ENCODE measurements at places on chromosomes 3 and 15. TPM values are rescaled to one million over a fixed set of nuclear protein-coding genes. Genes with fewer than 3 reads are reported as not detected.
A peak's percentile ranks its signal among the peaks of the same experiment; 100 is the strongest.

GPR87 gene
- 0.62 TPM for total RNA-seq

GRCh38 chr15:61031532-61031931 is 197.6 kb downstream of the RORA start:
- H3K4me3 ChIP-seq = no peak overlapping the region
- no peaks in the 10 kb centered on the region for H3K4me1 ChIP-seq
- H3K36me3 ChIP-seq = no peaks in the 10 kb centered on the region

DNA sequence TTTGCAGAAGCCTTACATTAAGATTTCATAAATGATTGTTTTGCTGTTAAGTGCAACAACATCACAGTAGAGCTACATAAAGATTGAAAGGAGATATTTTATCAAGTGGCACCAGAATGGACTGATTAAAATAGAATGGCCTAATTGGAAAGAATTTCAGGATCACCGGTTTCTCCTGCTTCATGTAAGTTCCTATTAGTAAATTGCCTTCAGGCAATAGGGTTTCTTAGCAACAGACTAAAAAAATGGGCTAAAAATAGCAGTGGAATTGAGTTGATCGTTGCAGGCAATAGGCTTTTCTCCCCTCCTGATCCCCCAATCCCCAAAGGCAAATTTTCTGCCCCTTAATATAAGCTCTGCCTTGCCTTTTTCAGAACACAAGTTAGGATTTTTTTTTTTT is 917 bp downstream of the LNP1 start:
- H3K27me3 ChIP-seq = peaks cover 2% of the 10 kb centered on the region
- peak overlapping the region; percentile 96 for H3K4me3 ChIP-seq
- H3K4me1 ChIP-seq = peaks cover 56% of the 10 kb centered on the region
- peaks cover 14% of the 10 kb centered on the region for H3K36me3 ChIP-seq

SSR3 gene
- total RNA-seq = 149 TPM

DNA sequence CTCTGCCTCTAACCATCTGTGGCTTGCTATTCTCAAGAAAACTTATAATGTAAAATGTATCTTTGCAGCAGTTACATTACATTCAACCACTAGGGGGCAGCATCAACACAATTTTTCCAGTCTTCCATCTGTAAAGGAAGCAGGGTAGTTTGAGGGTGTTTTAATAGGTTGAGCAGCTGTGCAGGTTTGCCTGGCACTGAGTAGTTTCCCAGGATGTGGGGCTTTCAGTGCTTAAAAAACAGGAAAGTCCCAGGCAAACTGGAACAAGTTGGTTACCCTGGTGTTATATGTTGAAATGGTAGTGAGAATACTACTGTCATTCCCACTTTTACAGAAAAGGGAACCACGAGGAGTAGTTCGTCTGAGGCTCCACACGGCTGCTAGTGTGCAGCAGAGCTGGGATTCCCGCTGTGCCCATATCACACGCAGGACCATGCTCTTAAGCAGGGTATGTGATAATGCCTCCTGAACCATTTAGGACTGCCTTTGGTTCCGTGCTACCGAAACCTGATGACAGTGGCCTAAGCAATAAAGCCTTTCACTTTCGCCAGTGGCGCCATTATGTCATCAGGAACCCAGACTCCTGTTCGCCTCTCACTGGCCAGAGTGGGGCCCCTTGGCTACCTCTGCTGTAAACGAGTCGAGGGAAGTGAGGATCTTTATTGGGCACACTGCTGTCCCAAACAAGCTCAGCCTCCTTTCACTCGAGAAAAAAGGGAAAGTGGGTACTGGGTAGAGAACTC is 64.7 kb upstream of the ZBTB38 start:
- H3K27me3 ChIP-seq = peaks cover 4% of the 10 kb centered on the region
- H3K27ac ChIP-seq = no peak overlapping the region

DNA sequence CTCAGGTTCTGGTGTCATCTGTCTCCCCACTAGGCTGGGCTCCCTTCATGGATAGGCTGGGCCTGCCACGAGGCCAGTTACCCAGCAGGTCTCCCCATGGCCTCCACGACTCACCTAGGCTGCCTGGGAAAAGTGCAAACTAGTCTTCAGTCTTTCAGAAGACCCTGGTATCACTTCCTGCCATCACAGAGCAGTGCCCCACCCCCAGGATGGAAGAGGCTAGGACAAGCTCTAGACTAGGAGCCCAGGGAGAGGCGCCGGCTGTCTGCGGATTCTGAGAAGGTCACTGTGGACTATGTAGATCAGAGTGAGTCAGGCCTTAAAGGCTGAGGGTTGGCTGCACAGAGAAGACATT is 63.7 kb downstream of the CORO2B start:
- no peaks in the 10 kb centered on the region for H3K27me3 ChIP-seq
- H3K36me3 ChIP-seq = no peaks in the 10 kb centered on the region

DNA sequence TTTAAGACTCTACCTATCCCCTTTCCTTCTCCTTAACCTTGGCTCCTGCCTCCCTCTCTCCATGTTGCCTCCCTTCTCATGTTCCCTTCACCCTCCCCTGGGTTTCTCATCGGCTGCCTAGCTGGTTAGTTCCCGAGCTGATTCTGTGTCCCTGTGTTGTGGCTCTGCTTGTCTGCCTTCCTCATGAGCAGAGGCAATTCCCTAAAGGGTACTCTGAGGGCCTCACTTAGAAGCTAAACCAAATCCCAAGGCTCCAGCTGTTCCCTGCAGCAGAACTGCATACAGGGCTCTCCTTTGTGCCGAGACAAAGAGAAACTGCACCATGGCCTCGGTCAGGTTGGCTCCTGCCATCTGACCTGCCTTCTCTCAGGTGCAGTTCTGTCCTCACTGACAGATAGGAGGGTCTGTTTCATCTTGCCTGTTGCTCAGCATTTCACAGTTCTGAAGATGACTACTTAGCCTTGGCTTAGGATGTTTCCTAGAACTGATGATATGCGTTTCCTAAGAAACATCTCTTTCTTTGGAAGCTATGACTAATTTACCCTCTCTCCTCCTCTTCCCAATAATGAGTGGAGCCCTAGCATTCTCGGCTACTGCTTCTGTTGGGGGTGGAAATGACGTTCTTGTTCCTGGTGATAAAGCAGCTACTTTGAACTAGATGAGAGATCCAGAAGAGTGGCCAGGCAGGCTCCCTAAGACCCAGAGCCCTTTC is 27.1 kb downstream of the DUOX1 start:
- H3K36me3 ChIP-seq = peaks cover 6% of the 10 kb centered on the region
- H3K4me1 ChIP-seq = peaks cover 13% of the 10 kb centered on the region
- no peaks in the 10 kb centered on the region for H3K27me3 ChIP-seq
- no peak overlapping the region for H3K27ac ChIP-seq
- no peak for DNase-seq
- H3K4me3 ChIP-seq = no peak overlapping the region

GLT8D1 gene
- total RNA-seq = 40.6 TPM

SNTN gene
- total RNA-seq = not detected

DNA sequence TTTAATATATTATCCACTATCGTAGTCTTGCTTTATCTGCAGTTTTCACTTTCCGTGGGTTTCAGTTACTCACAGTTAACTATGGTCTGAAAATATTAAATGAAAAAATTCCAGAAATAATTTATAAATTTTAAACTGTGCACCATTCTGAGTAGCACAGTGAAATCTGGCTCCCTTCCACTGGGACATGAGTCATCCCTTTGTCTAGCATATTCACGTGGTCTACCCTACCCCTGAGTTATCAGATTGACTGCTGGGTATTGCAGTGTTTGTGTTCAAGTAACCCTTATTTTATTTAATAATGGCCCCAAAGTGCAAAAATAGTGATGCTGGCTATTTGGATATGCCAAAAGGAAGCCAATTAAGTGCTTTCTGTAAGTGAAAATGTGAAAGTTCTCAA is 539.5 kb upstream of the AGTR1 start:
- no peak overlapping the region for H3K4me3 ChIP-seq
- H3K36me3 ChIP-seq = no peaks in the 10 kb centered on the region
- no peaks in the 10 kb centered on the region for H3K27me3 ChIP-seq

BHLHE40 gene
- total RNA-seq = 458 TPM

- no peak for DNase-seq
- H3K4me1 ChIP-seq = no peaks in the 10 kb centered on the region
- H3K27me3 ChIP-seq = no peaks in the 10 kb centered on the region
- no peaks in the 10 kb centered on the region for H3K36me3 ChIP-seq
These were observed 297.2 kb downstream of the CADM2 start for GRCh38 chr3:85255949-85256348.

DNA sequence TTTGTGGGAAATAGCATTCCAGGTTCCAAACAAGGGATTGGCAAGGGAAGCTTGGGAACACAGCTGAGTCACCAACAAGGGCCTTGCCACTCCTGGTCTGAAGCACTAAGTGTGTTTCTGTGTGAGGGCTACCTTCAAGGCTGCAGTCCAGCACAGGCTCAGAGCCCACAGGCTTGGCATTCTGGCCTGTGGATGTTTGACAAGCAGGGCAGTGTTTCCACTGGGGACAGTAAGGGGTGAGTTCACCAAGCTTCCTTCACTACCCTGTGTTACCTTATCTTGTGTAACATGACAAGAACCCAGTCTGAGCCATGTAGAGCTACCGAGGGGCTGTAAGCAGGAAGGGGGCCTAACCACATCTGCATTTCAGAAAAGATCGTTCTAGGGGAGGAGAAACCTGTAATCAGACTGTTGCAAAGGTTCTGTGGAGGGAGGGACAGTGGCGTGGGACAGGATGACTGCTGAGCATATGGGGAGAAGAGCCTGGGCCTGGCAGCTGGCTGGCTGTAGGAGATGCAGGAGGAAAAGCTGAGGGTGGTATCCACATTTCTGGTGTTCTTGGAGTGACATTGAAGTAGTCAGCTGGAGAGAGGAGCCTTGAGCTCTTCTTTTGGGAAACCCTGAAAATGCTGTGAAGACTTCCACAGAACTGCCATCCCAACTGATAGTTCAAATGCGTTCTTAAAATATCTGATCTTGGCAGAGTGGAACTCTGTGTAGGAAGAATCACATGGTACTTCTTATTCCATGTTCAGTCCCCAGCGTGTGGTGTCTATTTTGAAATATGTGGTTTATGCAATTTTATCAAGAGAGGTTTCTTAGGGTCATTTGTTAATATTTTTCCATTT is 61.3 kb downstream of the CTDSPL start:
- peaks cover 2% of the 10 kb centered on the region for H3K27me3 ChIP-seq
- no peak overlapping the region for H3K27ac ChIP-seq
- no peaks in the 10 kb centered on the region for H3K36me3 ChIP-seq
- no peaks in the 10 kb centered on the region for H3K4me1 ChIP-seq
- DNase-seq = no peak
- H3K4me3 ChIP-seq = no peak overlapping the region

DNA sequence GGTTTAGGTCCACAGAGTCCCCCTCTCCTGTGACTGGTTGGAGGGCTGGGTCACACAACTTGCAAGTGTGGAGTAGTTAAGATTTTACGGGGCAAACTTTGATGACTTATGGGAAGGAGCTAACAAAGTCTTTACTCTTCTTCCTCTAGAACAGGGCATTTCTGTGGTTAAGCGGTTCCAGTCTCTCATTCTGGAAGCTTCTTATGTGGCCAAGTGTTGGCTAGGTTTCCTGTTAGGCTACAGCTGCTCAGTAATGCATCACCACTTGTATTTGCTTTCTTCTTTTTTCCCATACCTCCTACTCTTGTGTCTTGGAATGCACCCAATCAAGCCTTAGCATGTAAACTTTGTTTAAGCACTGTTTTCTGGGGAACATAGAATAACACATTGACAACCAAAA is 100.6 kb upstream of the PLAAT1 start:
- H3K36me3 ChIP-seq = no peaks in the 10 kb centered on the region
- H3K27ac ChIP-seq = no peak overlapping the region
- no peak for DNase-seq
- no peak overlapping the region for H3K4me3 ChIP-seq

GP9 gene
- not detected for total RNA-seq

- H3K27me3 ChIP-seq = peaks cover 8% of the 10 kb centered on the region
- no peaks in the 10 kb centered on the region for H3K36me3 ChIP-seq
- DNase-seq = no peak
- peaks cover 10% of the 10 kb centered on the region for H3K4me1 ChIP-seq
These were observed 97.4 kb upstream of the KLF13 start for GRCh38 chr15:31228980-31229826.

DNA sequence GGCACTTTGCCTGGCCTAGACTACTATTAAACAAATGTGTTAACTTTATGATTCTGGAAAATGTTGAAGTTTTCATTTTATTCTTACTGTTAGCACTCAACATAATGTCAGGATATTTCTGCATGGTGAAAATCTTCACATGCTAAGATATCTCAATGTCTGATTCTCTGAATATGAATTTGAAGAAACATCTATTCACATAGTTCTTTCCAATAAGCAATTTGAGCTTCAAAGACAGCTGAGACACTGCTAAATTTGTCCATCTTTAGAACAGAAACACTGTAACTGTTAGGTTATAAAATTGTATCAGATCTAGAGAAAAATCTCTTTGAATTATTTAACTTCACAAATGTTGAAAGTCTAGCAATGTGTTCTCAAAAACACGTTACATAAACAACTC is 970.2 kb downstream of the PLOD2 start:
- H3K4me3 ChIP-seq = no peak overlapping the region
- H3K4me1 ChIP-seq = no peaks in the 10 kb centered on the region
- H3K27me3 ChIP-seq = no peaks in the 10 kb centered on the region
- no peaks in the 10 kb centered on the region for H3K36me3 ChIP-seq

GRCh38 chr3:68210635-68211034 is 556.2 kb upstream of the SUCLG2 start:
- H3K27ac ChIP-seq = no peak overlapping the region
- DNase-seq = no peak
- H3K36me3 ChIP-seq = no peaks in the 10 kb centered on the region

FHIT gene
- 22.6 TPM for total RNA-seq

- no peaks in the 10 kb centered on the region for H3K36me3 ChIP-seq
- no peak for DNase-seq
- no peak overlapping the region for H3K4me3 ChIP-seq
- no peaks in the 10 kb centered on the region for H3K27me3 ChIP-seq
- no peak overlapping the region for H3K27ac ChIP-seq
These were observed 165.2 kb upstream of the ROPN1 start for GRCh38 chr3:124156866-124157712.

GRCh38 chr15:59457103-59457502 is 19.1 kb downstream of the FAM81A start:
- H3K36me3 ChIP-seq = no peaks in the 10 kb centered on the region
- peaks cover 25% of the 10 kb centered on the region for H3K27me3 ChIP-seq
- no peaks in the 10 kb centered on the region for H3K4me1 ChIP-seq
- no peak overlapping the region for H3K4me3 ChIP-seq
- no peak for DNase-seq

GRCh38 chr15:94075349-94075748 is 156.0 kb upstream of the MCTP2 start:
- no peak overlapping the region for H3K4me3 ChIP-seq
- H3K27me3 ChIP-seq = no peaks in the 10 kb centered on the region
- no peaks in the 10 kb centered on the region for H3K36me3 ChIP-seq
- DNase-seq = no peak

CISH gene
- total RNA-seq = 341 TPM

DNA sequence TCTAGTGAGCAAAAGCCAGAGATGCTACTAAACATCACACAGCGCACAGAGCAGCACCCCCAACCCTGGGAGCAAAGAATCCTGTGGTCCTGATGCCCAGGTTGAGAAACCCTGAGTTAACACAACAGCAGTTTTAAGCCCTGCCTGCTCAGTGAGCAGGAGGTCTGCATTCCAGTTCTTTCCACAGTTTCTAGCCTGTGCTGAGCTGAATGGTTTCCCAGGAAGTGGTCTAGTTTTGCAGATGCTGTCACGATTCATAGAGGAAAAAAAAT is 171.1 kb upstream of the PROK2 start:
- no peaks in the 10 kb centered on the region for H3K36me3 ChIP-seq
- H3K27me3 ChIP-seq = no peaks in the 10 kb centered on the region
- H3K4me1 ChIP-seq = peaks cover 33% of the 10 kb centered on the region
- no peak overlapping the region for H3K27ac ChIP-seq

Measured in activated T-helper 1 cell treated with anti-CD3 and anti-CD28 coated beads, Interleukin-12 subunit alpha, Interleukin-12 subunit beta, Interleukin-2, Interleukin-4 antibody, amounts not matched to agents 30 ng/mL and 10 ng/mL and 1 ng/mL, durations not matched to agents 14 hours and 24 hours and 36 hours (primary cell).